NCI-H1694 treated with DMSO at 0.1 percent for 48 hours (cell line): ENCODE measurements at places on chromosomes 1 and 21.
A peak's percentile ranks its signal among the peaks of the same experiment; 100 is the strongest.

GRCh38 chr21:22356663-22357062 is 1358.5 kb downstream of the NCAM2 start:
- no peak for DNase-seq

- peak; percentile 11 for DNase-seq
Measured at GRCh38 chr1:226965581-226966440, 25.7 kb downstream of the COQ8A start.

- DNase-seq = no peak
Measured at GRCh38 chr1:12436345-12436658, 181.7 kb downstream of the DHRS3 start.

DNA sequence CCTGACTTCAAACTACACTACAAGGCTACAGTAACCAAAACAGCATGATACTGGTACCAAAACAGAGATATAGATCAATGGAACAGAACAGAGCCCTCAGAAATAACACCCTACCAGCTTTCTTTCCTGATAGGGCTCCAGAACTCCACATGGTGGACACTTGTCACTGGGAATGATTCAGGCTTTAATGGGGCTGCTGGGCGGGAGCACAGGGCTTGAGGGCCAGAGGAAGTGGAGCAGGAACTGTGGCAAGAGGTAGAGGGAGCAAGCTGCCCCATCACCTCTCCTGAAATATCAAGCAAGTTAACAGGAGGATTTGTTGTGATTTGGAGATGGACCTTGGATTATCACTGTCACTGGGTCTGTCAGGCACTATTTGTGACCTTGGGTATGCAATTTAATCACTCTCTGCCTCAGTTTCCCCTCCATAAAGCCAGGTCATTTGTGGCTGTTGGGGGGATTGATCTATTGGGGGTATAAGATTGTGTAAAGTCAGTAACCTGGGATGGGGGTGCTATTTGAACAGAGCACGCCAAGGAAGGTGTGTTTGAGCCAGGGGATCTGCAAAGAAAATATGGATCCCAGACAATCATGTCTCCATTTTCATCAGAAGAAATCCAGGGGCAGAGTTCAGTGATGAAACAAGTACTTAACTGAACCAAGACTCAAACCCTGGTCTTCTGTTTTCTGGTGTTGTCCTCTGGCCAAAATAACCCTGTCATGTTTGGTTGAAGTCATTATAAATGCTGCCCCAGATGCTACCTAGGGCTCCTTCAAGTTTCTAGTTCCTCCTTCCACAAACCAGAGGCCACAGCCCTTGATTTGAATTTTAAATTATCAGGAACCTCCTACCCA is 25.2 kb downstream of the ETS2 start:
- DNase-seq = no peak

DNA sequence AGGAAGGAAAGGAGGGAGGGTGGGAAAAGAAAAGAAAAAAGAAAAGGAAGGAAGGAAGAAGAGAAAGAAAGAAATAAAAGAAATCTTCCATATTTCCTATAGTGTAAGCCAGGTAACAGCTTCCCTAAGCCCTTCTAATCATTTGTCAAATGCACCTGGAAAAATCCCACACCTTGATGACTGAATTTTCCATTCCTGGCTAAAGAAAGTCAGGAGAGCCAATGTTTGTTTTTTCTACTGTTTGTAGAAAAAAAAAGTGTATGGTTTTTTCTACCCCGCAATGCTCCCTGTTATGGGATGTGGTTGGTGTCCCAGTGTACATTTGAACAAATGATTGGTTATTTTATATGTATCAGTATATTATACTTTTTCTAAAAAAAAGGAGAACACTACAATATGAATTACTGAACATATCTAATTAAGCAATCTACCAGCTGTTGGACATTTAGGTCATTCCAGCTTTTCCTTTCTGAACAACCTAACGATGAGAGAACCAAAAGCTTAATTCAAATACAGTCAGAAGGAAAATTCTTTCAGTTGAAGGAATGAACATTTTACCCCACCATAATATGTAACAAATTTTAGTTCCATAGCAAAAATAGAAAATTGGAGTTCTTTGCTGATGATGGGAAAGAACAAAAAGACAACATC is 355.0 kb downstream of the SETD4 start:
- no peak for DNase-seq

DNA sequence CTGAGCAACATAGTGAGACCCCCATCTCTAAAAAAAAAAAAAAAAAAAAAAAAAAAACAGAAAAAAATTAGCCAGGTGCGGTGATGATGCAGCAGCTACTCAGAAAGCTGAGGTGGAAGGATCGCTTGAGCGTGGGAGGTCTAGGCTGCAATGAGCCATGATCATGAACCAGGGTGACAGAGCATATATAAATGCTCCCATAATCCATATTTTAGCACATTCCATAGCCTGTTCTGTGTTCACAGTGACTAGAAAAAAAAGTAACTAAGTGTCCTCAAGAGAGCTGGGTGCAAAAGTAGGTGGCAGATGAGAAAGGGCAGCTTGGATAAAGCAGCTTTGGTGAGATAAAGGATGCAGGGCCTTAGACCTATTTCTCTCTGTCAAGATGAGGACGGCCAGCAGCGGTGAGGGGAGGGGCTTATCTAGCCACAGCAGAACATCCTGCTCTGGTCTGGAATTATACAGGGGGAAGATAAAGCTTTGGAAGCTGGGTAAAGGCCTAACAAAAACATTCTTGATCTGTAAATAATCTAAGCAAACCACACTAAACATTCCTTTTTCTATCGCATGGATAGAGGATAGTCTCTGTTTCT is 205.3 kb downstream of the DAB1 start:
- DNase-seq = no peak

- DNase-seq = no peak
Measured at GRCh38 chr21:16913010-16913409, 599.8 kb upstream of the CXADR start.

DNA sequence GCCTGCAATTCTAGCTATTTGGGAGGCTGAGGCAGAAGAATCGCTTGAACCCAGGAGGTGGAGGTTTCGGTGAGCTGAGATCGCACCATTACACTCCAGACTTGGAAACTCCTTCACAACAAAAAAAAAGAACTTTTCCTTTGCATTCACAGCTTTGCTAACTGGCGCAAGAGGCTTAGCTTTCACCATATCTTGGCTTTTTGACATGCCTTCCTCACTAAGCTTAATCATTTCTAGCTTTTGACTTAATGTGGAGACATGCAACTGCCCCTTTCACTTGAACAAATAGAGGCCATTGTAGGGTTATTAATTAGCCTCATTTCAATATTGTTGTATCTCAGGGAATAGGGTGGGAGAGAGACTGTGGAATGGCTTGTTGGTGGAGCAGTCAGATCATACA is 8.7 kb downstream of the KPNA6 start:
- no peak for DNase-seq

GRCh38 chr1:35561972-35562680 is 4.5 kb downstream of the NCDN start:
- DNase-seq = no peak

GRCh38 chr1:220426989-220427388 is 100.9 kb upstream of the MARK1 start:
- no peak for DNase-seq

- no peak for DNase-seq
Measured at GRCh38 chr1:228398741-228399461, 7.7 kb downstream of the TRIM11 start.

DNA sequence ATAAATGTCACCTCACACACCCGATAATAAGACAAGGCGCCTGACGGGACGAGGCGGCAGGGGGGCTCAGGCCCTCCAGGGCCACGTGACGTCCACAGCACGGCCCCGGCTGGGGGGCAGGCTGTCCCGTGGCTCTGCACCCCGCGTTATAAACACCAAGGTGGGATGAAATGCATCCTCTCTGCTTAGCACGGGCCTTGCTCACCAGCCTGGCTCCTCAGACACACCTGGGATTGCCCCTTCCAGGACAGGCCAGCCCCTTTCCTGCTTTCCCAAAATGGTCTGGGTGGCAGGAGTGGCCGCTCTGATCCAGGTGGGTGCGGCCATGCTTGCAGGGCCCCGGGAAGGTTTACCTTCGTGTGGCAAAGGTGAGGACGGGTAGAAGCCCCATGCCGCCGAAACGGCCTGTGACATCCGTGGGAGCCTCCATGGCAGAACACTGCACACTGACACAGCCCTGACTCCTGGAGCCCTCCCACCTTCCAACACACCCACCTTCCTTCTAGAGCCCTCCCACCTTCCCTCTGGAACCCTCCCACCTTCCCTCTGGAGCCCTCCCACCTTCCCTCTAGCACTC is 35.9 kb downstream of the SLC19A1 start:
- no peak for DNase-seq

GRCh38 chr1:95168761-95169351 is 51.7 kb downstream of the TLCD4 start:
- no peak for DNase-seq

- DNase-seq = no peak
Measured at GRCh38 chr1:228402641-228403025, 4.0 kb downstream of the TRIM11 start.

DNA sequence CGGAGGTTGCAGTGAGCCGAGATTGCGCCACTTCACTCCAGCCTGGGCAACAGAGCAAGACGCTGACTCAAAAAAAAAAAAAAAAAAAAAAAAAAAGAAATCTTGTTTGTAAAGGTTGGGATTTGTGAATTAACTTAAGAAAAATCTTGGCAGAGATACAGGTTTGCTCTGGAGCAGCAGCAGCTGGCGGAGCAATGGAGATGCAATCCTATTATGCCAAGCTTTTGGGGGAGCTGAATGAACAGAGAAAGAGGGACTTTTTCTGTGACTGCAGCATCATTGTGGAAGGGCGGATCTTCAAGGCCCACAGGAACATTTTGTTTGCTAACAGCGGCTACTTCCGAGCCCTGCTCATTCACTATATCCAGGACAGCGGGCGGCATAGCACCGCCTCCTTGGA is 5.6 kb downstream of the ZBTB8B start:
- DNase-seq = no peak
